Hepatic stellate cell (primary cell): ENCODE measurements at places on chromosomes 2 and 18.

DNA sequence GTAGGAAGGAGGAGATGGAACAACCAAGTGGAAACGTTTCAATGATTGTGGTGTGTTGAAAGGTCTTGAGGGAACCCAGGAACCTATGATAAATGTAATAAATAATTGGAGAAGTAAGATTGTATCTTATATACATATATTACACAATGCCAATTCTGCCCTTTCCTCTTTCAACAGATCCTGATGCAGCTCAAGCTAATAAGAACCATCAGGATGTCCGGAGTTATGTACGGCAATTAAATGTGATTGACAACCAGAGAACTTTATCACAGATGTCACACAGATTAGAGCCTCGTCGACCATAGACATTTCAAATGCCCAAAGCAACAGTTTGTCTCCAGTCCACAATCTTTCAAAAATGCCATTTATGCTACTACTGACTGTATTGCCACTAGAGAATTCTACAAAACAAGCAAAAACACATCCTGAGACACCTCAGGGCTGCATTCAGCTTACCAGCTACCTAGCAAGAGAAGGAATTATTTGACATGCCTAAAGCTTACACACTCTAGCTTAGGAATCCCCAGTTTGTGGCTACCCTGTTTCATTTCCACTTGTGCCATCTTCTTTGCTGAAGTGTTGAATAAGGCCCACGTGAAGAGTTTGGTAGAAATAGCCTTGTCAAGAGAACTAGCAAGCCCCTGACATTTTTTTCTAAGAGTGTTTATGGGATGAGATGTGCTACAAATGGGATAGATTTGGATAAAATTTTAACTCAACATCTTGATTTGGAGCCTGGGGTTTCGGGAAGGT, 24.0 kb upstream of the MAP3K20 start:
- no peak for DNase-seq

GRCh38 chr2:113818382-113818951, 62.0 kb upstream of the SLC35F5 start:
- peak; percentile 89 for DNase-seq

- peak; percentile 32 for DNase-seq
These were observed 4.6 kb downstream of the SIX2 start for GRCh38 chr2:45004562-45005191.

DNA sequence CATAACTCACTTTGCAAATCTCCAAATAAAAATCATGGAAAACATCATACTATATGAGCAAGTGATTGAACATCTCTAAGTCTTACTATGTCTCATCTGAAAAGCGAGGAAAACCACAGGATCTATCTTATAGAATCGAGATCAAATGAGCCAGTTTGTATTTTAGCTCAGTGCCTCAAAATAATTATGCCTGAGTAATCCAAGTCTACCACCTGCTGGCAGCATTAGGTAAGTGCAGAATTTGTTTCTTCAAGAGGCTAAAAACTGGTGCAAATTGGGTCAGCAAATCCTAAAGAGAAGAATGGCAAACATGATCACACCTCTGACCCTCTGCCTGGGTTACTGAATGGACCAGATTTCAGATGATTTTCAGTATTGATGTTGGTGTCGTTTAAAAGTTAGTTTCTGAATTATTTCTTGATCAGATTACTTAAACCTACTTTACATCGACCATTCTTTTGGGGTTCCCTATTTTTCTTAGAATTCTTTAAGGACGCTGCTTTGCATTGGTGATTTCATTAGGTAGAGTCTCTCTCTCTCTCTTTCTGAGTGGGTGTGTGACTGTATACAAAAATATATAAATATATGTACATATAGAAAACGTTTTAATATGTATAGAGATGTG, 12.7 kb upstream of the FHOD3 start:
- DNase-seq = peak; percentile 35

DNA sequence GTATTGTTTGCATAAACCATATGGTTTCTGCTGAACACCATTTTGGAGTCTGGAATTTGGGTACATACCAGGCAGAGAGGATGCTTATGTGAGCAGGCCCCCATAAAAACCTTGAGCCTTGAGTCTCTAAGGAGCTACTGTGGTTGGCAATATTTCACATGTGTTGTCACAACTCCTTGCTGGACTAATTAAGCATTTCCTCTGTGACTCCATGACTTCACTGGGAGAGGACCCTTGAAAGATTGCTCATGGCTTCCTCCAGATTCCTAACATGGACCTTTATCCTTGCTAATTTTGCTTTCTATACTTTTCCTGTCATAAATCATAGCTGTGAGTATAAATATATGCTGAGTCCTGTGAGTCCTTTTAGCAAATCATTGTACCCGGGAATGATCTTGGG, 7.6 kb upstream of the COQ10B start:
- no peak for DNase-seq

DNA sequence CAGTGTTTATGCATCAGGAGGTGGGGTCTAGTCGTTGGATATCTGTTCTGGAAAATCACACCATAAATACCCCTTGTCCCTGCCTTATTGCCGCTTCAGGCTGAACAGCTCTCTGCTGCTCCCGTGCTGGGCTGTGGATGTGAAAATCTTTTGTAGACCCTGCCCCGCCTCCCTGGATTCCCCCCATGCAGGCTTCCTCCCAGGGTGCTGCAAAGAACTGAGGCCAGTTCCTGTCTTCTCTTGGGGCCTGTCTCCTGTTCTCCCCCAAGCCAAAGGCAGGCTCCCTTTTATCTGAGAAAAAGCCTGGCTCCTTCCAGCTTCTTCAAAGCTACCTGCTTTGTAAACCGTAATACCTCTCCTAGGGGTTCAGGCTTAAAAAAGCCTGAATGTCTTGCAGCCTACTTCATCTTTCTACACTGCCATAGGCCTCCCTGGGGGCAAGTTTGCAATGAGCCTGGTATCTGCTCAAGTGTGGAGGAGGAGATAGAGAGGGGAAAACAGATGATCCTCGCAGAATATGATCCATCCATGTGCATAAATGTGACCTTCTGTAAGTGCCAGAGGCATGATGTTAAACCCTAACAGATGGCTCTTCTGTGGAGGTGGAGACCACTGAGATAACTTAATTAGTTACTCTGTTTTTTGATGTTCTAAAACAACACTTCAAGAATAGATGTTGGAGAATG, 55.3 kb downstream of the VWA3B start:
- DNase-seq = no peak

GRCh38 chr2:195319112-195319460, 337.9 kb upstream of the SLC39A10 start:
- DNase-seq = peak; percentile 14

- no peak for DNase-seq
These were observed 103.1 kb downstream of the SNTG2 start for GRCh38 chr2:1053786-1054185.
